ENCODE measurements at places on chromosomes 5 and 9. TPM values are rescaled to one million over a fixed set of nuclear protein-coding genes. Genes with fewer than 3 reads are reported as not detected.

PCSK5 gene
- total RNA-seq = 0.55 TPM

MFAP3 gene
- 28.3 TPM for total RNA-seq

DNA sequence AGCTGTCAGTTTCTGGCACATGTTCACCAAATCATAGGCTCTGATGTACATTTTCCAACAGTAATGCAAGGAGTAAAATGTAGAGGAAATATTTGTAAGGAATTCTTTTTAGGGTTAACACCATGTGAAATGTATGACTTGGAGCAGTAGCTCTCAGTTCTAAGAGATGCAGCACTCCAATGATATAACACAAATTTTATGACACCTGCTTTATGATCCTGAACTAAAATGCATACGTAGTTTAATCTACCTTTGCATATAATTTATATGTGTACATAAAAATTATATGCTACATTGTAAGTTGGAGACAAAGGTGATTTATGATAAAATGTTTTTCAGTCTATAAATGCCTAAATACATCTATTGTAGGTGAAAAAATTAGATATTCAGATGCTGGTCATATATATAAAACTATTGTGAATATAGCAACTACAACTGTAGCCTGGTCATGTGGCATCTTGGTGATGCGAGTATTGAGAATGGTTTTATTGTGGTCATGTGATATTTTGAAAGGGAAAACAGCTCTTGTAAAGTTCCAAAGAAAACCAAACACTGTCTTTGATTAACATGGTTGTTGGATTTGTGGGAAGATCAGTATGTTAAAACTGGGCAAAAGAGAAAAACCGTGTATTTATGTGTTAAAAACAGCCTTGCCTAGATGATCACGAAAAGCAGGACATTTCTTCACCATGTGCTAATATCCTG, 171.0 kb downstream of the TRIO start:
- DNase-seq = no peak
- no peak overlapping the region for H3K27ac ChIP-seq

DNA sequence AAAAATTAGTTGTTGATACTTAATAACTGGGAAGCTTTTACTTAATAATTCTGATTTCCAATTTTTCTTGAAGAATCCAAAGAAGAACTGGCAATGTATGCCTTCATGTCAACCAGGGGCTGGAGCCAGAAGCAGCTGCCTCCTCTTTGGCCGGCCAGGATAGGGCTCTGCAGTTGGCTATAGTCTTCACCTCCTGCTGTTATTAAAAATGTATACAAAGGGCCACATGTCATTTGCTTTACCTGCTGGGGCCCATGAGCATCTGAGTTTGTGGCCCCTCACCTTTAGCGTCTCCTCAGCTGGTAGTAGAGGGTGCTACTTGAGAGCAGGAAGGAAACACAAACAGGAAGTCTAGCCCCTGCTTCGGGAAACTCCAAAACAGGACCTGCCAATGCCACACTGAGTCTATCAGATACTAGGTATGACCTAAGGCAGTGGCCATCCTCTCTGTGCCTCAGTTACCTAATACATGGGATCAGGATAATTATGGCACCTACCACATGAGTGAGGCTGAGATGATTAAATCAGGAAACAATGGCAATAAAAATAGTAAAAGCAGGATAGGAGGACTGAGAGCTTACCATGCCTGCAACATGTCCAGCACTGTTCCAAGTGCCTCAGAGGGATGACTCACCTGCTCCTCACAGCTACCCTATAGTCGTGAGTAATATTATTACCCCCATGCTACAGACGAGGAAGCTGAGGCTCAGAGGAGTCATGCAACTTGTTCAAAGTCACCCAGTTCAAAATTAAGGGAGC, 21.3 kb downstream of the CCDC69 start:
- no peak for DNase-seq
- peaks cover 3% of the 10 kb centered on the region for H3K36me3 ChIP-seq
- no peak overlapping the region for H3K27ac ChIP-seq
- H3K4me3 ChIP-seq = no peak overlapping the region

DNA sequence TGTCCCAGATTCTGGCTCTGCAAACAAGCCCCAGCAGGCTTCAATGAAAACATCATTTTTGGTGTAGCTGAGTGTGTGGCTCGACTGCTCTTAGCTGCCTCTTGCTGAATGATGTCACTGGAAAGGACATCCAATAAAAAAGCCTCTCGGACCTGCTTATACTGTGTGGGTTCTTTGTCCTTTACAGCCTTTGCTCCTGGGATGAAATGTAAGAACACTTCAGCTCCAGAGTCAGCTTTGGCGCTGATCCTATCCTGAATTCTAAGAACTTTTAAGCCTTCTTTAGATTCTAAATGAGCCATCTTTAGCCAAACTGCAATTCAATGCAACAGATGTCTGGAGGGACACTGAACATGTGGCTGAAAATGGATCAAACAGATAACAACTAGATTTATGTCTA, 404.6 kb upstream of the C9orf72 start:
- no peaks in the 10 kb centered on the region for H3K4me1 ChIP-seq
- H3K4me3 ChIP-seq = no peak overlapping the region
- H3K27me3 ChIP-seq = no peaks in the 10 kb centered on the region
- no peak for DNase-seq
- H3K36me3 ChIP-seq = no peaks in the 10 kb centered on the region
